ENCODE measurements at places on chromosomes 1 and 21.

DNA sequence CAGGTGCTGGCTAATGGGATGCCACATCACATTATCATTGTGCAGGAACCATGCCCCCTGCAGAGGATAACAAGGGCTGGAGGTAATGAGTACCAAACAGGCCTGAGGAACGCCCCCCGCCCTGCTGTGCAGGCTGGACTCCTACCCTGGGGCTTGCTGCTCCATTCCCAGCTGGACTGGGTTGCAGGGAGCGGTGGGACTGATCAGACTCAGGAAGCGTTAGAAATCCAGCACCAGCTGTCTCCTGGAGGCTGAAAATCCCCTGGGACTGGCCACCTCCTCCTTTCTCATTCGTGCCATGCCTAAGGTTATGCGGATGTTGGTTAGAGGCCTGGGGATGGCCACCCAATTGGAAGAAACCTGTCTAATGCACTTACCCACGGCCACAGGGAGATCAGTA is 36.9 kb upstream of the POU3F1 start:
- H3K27me3 ChIP-seq = peaks cover 2% of the 10 kb centered on the region
- DNase-seq = no peak

GRCh38 chr1:37073854-37074379 is 39.6 kb upstream of the GRIK3 start:
- H3K27ac ChIP-seq = no peak overlapping the region
- no peak overlapping the region for H3K4me3 ChIP-seq
- no peak for DNase-seq

DNA sequence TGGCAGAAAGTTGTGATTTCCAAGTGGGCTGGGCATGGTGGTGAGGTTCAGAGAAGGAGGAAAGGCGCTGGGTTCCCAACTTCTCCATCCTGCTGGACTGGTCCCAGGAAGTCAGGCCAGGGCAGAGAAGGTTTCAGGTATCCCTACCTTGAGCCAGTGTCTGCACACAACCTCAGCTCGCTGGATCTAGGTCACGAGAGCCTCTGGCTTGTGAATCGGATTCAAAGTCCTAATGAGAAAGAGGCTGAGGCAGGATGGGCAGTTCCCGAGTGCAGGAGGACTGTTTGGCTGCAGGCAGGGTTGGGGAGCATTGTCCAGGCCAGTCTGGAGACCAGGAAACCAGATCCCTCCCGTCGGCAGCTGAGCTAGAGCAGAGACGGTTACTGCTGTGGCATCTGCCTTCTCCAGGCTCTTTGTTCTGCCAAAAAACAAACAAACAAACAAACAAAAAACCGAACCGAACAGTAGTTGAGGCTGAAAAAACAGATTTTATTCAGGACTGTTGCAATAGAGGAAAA is 19.5 kb upstream of the IGSF21 start:
- no peaks in the 10 kb centered on the region for H3K36me3 ChIP-seq
- no peaks in the 10 kb centered on the region for H3K27me3 ChIP-seq
- no peak overlapping the region for H3K4me3 ChIP-seq
- no peaks in the 10 kb centered on the region for H3K4me1 ChIP-seq
- H3K27ac ChIP-seq = no peak overlapping the region

DNA sequence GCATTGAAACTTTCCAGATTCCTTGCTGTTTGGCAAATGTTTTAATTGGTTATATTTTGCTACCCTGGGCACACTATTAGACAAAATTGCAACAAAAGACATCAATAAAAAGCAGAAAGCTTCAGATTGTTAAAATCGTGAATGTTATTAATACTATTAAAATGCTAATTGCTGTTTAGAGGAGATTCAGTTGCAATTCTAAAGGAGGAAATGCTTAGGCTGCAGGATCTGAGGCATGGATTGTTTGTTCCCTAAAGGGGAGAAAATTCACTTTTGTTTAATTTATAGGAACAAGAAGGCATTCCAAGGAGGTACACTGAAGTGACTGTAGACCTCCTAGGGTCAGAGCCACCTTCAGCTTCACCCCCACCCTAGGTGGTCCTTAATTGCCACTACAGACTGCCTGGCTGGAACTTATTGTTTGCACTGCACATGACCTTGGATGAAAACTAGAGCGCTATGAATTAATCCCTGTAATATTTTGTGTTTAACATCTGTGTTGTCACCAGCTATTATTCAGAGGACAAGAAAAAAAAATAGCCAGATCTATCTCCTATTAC is 1266.9 kb upstream of the ADGRL2 start:
- H3K4me3 ChIP-seq = no peak overlapping the region
- no peak for DNase-seq
- H3K36me3 ChIP-seq = no peaks in the 10 kb centered on the region
- H3K27me3 ChIP-seq = no peaks in the 10 kb centered on the region
- no peaks in the 10 kb centered on the region for H3K4me1 ChIP-seq

- no peak overlapping the region for H3K4me3 ChIP-seq
- H3K27ac ChIP-seq = no peak overlapping the region
- H3K27me3 ChIP-seq = no peaks in the 10 kb centered on the region
- H3K36me3 ChIP-seq = no peaks in the 10 kb centered on the region
- H3K4me1 ChIP-seq = no peaks in the 10 kb centered on the region
Measured at GRCh38 chr21:44427241-44428120, 27.8 kb upstream of the LRRC3 start.

DNA sequence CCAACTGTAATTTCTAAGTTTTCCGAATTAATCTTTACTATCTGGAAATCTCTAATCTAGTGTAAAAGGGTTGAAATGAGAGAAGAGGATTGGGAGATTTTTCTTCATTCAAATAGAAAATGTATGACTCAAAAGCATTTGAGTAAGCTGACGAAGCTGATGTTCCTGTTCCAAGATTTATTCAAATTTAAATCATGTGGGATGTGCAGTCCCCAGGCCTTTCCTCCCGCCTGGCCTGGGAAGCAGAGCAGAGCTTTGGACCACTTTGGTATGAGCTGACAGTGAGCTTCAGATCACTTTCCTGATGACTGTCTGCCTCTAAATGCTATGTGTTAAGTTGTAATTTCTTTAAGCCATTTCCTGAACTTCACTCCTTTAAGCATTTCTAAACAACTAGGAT is 192.0 kb downstream of the DHRS3 start:
- H3K27me3 ChIP-seq = no peaks in the 10 kb centered on the region
- H3K4me3 ChIP-seq = no peak overlapping the region
- peaks cover 3% of the 10 kb centered on the region for H3K36me3 ChIP-seq
- no peak for DNase-seq
- H3K4me1 ChIP-seq = no peaks in the 10 kb centered on the region
- no peak overlapping the region for H3K27ac ChIP-seq

Measured in CD4-positive, alpha-beta T cell (primary cell).